GM10248 (cell line): ENCODE measurements at places on chromosomes 1 and 21.

DNA sequence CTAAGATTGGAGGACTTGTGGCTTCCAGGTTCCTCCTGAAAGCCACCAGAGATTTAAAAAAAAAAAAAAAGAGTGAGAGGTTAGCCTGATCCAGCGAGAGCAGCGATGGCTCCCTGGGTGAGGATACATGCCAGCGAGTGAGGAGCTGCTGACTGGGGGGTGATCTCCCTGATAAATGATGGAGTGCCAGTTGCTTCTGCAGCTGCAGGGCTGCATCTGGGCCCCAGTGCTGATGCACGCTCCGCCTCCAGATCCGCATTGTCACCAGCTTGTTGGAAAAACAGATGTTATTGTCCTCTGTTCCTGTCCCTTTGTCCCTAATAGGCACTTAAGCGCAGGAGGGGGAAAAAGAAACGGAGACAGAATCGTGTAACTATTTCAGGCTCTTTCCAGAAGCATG, 28.6 kb downstream of the UBIAD1 start:
- DNase-seq = no peak

- DNase-seq = peak; percentile 64
Measured at GRCh38 chr1:150613061-150613920, 16.1 kb downstream of the ENSA start.

DNA sequence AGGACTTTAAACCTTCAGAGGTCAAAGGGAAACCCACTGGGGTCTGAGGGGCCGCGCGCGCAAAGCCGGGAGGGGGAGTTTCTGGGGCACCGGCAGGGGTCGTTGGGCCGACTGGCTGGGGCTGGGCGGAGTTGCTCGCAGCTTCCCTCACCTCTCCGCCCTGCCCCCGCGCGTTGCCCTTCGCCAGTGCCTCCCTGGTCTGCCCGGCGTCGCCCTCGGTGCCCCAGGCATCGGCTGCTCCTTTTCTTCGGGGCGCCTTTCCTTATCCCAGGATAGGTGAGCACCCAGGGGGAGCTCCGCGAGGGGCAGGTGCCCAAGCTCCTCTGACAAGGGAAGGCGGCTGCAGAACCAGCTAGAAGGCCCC, 390 bp upstream of the NGF start:
- no peak for DNase-seq

DNA sequence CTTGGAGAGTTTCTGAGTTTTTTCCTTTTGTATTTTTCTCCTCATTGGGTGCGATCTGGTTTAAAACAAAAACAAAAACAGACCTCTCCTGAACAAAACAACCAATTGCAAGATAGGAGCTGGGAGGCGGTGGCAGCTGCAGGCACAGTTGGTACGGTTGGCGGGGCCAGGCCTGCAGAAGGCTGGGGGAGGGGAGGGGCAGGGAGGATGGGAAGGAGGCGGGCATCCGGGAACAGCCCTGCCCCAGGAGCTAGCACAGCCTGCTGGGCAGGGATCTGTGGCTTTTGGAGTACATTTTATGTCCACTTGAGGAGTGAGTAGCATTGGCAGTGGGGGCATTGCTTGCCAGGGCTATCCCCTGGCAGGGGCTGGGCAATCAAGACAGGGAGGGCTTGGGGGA, 5.2 kb downstream of the CAPN9 start:
- no peak for DNase-seq

DNA sequence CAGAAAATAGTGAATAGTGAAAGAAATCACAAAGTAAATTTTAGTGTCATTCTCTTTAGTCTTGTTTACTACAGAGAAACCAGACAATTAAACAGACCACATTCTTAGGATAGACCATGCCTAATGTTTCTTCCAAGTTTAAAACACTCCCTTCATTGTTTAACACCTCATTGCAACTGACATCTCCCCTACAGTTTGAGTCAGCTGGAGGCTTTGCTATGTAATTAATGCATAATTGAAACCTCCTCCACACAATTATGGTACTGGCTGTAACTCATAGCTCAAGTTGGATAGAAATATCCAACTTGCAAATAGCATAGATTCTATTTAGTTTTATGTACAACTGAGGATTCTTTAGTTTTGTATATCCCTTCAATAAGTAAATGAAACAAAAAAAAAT, 35.2 kb upstream of the B3GALT2 start:
- no peak for DNase-seq

DNA sequence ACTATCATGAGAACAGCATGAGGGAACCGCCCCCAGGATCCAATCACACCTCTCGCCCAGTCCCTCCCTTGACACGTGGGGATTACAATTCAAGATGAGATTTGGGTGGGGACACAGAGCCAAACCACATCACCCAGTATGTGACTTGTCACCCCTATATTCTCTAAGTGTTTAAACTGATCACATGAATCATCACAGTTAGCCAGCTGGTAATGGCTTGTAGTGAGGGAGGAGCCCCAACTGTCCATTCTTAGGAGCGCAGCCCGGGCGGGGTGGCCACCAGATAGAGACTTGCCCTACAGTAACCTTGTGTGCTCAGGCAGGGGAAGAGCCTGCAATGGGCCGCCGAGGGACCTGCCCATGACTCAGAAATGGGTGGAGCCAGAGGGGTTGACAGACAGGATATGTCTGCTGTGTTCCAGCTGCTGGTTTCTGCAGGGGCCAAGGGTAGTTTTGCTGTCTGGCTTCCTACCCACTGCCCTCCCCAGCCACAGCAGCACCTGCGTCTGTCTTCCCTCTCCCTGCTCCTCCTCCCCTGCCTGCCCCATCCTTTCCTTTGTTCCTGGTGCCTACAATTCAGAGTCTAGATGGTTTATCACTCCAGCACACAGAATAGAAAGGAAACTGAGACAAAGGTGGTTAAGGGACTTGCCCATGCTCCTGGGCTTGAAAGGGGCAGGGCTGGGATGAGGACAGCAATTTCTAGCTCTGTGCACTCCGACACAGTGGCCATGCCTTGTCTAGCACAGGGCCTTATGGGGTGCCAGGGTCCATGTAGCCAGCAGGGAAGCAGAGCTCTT, 9.2 kb downstream of the ABCG1 start:
- DNase-seq = peak; percentile 90

GRCh38 chr1:207838156-207839082, 72.5 kb downstream of the CD34 start:
- DNase-seq = no peak

DNA sequence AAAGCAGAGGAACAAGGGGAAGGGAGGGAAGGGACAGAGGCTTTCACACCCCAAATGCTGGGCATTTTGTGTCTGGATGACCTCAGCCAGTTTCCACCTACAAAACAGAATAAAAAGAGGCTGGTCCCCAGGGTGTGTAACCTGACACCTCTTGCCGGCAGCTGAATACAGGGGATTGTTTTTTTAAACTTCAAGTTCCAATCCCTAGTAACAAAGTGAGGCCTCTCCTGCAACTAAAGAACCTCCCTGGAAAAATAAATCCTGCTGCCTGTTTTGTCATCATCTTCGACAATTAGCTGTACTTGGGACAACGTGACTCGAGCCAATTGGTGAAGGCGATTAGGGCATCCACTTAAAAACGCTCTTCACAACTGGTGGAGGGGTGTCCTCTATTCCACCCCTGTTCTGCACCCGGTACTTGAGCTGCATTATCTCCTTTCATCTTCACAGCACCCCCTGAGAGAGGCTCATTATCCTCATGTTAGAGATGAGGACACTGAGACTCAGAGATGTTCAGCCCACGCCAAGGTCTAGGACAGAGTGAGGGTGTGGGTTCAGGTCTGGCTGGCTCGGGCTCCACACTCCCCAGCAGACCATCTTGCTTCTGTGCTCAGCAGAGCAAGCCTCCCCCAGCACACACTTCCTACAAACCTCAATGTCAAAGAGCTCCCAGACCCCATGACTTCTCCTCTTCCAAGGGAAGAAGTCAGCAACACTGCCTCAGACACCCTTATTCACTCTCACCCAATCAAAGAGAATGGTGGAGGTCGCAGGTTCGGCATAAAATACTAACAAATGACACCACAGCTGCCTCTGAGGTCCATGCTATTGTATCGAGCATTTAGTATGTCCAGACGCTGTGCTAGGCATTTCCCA, 15.2 kb downstream of the ITPKB start:
- no peak for DNase-seq

- DNase-seq = no peak
Measured at GRCh38 chr1:94186946-94187345, 50.4 kb downstream of the ARHGAP29 start.

DNA sequence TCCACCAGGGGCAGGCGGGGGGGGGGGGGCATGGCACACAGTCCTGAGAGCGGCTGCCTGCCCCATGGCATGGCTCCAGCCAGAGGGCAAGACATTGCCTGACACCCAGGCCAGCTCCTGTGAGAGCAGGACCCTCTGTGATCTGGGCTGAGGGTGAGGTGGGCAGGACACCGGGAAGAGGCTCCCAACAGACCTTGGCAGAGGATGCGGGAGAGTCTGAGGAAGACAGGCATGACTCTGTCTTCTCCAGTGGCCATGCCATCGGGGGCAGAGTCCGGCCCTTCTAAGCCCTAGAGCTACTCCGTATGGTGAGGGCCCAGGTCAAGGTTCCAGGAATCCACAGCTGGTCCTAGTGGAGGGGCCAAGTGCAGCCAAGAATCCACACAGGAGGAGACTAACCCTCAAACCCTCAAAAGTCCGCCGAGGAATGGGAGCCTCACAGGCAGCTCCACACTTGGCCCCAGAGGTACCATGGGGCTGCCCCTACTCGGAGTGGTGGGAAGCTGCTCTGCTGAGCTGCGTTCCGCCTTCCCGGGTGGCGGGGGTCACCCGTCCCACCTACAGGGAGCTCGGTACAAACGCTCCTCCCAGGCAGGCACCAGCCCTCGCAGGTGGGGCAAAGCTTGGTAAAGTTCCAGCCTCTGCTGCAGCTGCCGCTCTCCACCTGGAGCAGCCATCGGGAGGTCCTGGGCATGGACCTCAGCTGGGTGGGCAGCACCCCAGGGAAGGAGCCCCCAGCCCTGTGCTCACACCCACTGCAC, 6.5 kb downstream of the ACTRT2 start:
- DNase-seq = no peak

DNA sequence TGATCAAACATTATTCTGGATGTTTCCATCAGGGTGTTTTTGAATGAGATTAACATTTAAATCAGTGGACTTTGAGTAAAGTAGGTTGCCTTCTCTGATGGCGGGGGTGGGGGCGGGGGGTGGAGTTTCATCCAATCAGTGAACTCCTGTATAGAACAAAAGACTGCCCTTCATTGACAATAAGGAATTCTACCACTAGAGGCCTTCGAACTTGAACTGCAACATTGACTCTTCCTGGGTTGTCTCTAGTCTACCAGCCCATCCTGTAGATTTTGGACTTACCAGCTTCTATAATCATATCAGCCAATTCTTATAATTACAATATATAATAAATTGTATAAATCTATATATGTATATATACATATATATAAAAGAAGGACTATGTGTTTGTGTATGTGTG, 520.4 kb upstream of the CXADR start:
- no peak for DNase-seq

DNA sequence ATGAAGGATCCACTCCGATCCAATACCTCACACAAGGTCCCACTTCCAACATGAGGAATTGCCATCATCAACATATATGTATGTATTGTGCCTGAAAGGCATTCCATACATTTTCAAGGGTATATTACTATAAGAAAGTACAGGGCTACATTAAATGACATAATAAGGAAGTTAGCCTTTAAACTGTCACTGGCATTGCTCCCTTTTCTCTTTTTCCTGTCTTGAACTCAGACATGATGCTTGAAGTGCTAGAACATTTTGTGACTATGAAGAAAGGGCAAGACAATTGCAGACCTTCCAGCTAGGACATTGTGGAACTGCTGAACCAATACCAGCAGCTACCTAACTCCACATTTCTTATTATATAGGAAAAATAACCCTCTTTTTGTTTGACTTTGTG, 2.9 kb upstream of the TSPAN2 start:
- no peak for DNase-seq
